EL (cell line): ENCODE measurements at places on chromosomes 16 and 17.
A peak's percentile ranks its signal among the peaks of the same experiment; 100 is the strongest.

DNA sequence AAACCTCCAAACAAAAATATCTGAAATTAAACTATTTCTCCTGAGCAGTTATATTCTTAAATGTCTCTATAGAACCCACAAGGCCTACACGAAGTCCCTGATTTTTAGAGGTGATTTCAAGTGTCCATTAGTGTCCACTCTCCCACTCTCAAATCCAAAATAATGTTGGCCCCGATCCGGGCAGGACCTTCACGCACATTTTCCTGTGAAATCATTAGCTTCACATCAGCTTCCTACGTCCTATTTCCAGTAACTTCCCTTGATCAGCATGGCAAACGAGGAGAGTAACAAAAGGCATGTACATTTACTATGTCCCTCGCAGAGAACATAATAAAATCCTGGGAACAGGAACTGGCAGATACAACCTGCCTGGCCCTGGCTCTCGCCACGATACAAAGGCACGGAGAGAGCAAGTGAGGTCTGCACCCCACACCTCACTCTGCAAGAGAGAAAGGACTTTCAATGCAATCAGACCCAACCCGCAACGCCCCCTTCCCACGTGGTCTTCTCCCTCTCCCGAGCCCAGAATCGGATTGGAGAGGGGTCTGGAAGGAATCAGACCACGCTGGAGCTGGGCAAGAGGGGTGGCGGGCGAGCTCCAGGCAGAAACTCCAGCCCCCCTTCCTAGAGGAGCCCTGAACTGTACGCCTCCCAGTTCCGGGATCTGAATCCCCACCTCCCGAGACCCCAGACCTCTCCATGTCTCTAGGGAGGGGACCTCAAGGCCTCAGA is 17.5 kb upstream of the C17orf78 start:
- DNase-seq = peak; percentile 66

- no peak for DNase-seq
Observed at GRCh38 chr16:17131351-17131750, 339.4 kb downstream of the XYLT1 start.

DNA sequence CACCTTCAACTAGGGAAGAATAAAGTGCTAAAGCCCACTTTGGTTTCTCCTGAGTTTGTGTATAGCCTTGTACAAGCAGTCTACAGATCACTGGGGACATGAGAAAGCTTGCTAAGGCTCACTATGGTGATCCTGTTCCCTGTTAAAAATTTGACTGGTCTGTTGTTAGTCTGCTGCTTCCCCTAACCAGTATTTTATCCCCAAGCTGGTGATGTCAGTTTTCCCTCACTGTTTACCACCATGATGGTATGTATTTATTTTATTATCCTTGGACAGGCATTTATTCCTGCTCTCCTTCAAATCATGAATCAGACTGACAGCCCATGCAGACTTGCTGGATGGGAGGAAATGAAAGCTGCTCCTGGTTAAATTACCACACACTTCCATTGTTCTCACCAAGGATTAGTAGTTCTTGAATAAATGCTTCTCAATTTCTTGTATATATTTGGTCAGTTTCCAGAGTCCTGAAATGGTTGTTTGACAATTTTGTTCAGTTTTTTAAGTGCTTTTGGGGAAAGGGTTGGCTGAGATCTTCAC is 99.6 kb downstream of the CA4 start:
- no peak for DNase-seq

GRCh38 chr16:84943620-84944019 is 67.7 kb downstream of the ZDHHC7 start:
- DNase-seq = peak; percentile 30

- DNase-seq = no peak
Observed at GRCh38 chr17:3005696-3006095, 57.7 kb downstream of the OR1D5 start.

DNA sequence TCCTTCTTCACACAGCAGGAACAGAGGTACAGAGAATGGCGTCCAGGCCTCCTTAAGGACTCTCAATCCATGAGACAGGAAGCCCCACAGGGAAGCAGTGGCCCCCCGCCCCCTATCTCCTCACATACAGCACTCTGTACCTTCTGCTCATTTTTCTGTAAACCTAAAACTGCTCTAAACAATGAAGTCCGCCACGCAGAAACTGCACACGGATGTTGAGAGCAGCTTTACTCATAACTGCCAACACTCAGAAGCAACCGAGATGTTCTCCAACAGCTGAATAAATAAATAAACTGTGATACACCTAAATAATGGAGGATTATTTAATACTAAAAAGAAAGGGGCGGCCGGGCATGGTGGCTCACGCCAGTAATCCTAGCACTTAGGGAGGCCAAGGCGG is 9.9 kb downstream of the TBC1D16 start:
- no peak for DNase-seq

DNA sequence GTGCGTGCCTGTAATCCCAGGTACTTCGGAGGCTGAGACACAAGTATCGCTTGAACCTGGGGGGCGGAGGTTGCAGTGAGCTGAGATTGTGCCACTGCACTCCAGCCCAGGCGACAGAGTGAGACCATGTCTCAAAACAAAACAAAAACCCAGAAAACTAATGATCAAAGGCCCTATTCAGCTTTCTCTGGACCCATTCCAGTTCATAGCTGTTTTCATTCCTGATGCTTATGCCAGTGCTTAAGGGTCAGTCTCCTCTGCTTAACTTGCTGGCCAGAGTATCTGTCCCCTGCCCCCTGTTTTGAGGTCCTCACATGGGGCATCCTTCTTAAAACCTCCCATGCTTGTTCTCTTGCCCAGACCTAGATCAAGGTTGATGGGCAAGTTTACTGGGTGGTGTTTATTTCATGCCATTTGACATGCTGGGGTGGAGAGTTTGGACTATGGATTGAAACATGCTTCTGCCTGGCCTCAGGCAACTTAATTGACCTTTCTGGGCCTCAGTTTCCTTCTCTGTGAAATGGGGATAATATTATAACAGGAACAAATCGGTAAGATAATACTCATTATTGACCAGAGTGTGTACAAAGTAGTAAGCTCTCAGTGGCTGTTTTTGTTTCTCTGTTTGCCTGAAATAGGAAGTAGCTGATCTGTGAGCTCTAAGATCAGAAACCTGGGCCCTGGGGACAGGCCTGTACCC is 369.8 kb downstream of the CPPED1 start:
- no peak for DNase-seq

GRCh38 chr16:12146966-12147365 is 170.4 kb downstream of the SNX29 start:
- DNase-seq = no peak

- peak; percentile 46 for DNase-seq
Observed at GRCh38 chr17:78322327-78322857, 37.5 kb downstream of the SOCS3 start.

- DNase-seq = peak; percentile 88
Observed at GRCh38 chr17:13601776-13602551, at the start of gene HS3ST3A1. HS3ST3A1 (minus strand) TSS chr17:13601929; CDS start chr17:13601129, 800 bp downstream.

GRCh38 chr16:88790312-88791211 is 5.5 kb upstream of the PIEZO1 start:
- peak; percentile 43 for DNase-seq

GRCh38 chr17:48970224-48970623 is 1.8 kb upstream of the GIP start:
- no peak for DNase-seq

DNA sequence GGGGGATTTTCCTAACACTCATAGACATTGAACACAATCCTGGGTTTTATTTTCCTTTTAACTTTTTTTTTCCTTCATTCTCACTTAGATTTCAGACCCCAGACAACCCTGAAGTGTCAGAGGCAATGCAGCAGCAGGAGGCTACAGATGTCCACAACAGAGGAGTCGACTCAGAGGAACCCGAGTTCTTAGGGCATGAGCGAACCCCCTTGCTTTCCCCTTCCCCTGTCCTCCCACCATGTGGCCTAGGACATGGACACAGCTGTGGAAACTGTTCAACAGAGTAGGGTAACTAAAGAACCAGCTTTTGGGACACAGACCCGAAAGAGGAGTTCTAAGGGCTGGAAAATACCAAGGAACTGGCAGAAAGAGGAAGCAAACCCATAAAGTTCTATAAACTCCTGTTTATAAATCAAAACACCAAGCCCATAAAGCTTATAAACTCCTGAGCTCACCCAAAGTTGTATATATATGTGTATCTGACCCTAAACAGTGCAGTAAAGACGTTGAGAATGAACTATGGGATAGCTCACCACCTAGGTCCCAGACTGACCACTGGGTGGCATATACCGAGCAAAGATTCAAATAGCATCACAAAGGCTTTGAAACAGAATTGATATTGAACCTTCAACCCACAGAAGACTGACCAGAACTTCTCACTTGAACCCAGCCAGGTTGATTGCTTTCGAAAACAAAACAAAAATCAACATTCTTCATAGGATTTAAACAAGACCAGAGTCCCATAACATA is 33.9 kb downstream of the CMTM4 start:
- peak; percentile 37 for DNase-seq

DNA sequence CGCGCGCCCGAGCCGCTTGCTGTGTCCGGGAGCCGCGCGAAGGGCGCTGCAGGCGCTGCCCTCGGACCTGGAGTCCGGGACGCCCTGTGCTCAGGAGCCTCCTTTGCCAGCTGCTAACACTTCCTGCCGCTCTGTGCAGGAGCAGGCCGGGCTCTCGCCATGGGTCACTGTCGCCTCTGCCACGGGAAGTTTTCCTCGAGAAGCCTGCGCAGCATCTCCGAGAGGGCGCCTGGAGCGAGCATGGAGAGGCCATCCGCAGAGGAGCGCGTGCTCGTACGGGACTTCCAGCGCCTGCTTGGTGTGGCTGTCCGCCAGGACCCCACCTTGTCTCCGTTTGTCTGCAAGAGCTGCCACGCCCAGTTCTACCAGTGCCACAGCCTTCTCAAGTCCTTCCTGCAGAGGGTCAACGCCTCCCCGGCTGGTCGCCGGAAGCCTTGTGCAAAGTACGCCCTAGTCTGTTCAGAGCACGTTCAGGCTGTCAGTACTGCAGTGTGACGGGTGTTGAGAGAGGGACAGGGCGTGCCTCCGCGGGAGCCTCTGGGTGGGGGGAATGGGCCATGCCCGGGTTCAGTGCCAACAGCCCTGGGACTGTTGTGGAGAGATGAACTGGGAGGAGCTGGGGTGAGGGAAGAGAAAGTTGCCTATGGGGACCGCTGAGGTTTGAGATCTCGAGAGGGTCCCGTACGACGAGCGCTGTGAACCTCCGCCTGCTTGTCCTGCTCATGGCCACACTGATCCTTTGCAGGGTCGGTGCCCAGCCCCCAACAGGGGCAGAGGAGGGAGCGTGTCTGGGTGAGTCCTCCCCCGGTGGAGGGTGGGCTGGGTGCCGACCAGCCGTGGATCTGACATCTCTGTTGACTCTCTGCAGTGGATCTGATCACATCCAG is 1.3 kb downstream of the ZNF276 start:
- DNase-seq = no peak

DNA sequence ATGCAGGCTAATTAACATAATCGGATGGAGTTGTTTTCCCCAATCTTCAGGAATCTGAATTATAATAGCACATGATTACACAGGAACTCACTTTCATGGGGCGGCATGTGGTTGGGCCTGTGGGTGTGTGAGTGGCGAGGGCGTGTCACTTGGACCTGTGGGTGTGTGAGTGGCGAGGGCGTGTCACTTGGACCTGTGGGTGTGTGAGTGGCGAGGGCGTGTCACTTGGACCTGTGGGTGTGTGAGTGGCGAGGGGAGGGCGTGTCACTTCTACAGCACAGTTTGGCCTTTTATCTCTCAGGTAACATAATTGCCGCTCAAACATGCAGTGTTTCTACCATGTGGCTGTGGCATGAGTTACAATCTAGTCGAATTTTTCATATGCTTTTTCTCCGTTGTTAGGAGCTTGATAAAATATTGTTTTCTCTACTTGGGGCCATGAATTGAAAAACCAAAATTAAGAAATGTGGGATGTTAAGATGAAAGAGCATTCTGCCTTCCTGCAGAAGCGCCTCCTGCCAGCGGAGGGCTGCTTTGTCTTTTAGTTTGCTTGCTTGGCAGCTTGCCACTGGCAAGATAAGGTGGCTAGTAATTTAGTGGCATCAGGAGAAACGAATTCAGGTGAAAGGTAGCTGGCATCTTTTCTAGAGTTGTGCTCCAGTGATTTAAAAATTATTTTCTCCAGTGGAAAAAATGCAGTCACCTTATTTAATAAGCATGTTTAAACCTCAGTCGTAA is 36.2 kb downstream of the USP10 start:
- no peak for DNase-seq

DNA sequence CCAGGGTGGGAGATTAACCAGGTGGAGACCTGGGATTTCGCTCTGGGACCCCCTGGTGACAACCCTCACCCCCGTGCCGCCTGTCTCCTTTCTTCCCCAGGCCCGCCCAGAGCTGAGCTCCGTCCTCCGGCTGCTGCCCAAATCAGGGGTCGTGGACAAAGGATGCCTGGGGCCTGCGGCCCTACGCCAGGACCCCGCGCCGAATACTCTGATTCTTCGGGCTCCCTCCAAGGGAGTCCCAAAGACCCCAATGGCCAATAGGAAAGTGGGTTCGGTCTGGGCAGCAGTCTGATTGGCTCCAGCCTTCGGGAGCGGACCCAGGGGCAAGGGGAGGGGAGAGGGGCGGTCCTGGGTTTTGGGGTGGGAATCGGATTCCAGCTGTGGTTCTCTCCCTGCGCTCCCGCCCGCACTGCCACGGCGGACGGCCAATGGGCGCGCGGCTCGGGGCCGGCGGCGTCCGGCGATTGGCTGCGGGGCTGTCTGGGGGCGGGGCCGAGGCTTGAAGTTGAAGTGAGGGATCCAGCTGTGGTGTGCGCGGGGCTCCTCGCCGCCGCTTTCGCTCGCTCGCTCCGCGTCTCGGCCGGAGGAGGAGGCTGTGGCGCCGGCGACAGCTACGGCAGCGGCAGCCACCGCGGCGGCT is at the start of gene CACNA1G:
Gene CACNA1G (plus strand): TSS at position 531 of the 640 bp plus-strand sequence. CDS start 745 bp downstream, outside the sequence.
- DNase-seq = peak; percentile 84

GRCh38 chr17:75010683-75011400 is 1.6 kb upstream of the MRPL58 start:
- DNase-seq = peak; percentile 39

GRCh38 chr16:69440250-69440649 is 15.8 kb downstream of the CYB5B start:
- no peak for DNase-seq

- peak; percentile 77 for DNase-seq
Observed at GRCh38 chr17:66306446-66306845, 4.0 kb downstream of the PRKCA start.

GRCh38 chr16:53058441-53058840 is 3.6 kb downstream of the CHD9 start:
- no peak for DNase-seq

DNA sequence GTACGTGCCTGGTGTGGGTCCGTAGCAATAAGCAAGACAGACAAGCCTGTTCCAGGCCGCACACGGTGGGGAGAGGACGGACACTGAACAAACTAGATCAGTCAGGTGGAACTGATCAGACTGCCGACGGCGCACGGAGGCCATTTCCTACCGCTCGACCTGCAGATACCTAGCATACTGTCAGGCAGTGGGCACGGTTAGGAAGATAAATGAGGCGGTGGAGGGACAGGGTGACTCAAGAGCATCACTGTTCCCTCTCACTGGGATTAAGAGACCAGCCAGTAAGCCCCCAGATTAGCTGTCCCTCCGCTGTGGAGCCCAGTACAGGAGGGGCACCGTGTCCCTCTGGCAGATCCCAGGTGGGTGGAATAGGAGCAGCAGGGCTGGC is 4.8 kb downstream of the AANAT start:
- no peak for DNase-seq

- DNase-seq = peak; percentile 51
Observed at GRCh38 chr16:69328854-69329316, 1.5 kb downstream of the PDF start.

- peak; percentile 52 for DNase-seq
Observed at GRCh38 chr16:87608400-87608985, 6.2 kb downstream of the JPH3 start.

GRCh38 chr16:86458149-86458777 is 52.1 kb upstream of the FOXF1 start:
- DNase-seq = no peak
